IMR-90 (cell line): ENCODE measurements at places on chromosomes 12 and 14.
A peak's percentile ranks its signal among the peaks of the same experiment; 100 is the strongest.

DNA sequence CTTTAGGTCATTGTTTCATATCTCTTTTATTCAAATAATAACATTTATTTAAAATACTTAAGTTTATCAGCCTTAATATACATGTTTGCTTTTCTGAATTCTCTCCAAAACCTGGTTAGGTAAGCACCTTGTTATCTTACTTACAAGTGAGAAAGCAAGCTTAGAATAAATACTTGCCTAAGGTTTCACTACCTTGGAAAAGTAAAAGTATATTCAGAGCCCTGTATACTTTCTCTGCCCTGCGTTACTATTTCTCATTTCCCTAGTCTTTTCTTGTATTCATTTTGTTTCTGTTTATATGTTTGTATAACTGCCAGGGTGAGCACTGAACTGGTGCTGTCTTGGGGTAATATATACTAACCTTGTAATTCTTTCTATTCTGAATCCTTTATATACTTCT lies 21.5 kb downstream of the METAP2 start:
- H3K4me3 ChIP-seq, result no peak overlapping the region
- H3K27ac ChIP-seq, result no peak overlapping the region
- no peaks in the 10 kb centered on the region for H3K4me1 ChIP-seq
- H3K36me3 ChIP-seq, result peaks cover 40% of the 10 kb centered on the region
- no peak for DNase-seq

DNA sequence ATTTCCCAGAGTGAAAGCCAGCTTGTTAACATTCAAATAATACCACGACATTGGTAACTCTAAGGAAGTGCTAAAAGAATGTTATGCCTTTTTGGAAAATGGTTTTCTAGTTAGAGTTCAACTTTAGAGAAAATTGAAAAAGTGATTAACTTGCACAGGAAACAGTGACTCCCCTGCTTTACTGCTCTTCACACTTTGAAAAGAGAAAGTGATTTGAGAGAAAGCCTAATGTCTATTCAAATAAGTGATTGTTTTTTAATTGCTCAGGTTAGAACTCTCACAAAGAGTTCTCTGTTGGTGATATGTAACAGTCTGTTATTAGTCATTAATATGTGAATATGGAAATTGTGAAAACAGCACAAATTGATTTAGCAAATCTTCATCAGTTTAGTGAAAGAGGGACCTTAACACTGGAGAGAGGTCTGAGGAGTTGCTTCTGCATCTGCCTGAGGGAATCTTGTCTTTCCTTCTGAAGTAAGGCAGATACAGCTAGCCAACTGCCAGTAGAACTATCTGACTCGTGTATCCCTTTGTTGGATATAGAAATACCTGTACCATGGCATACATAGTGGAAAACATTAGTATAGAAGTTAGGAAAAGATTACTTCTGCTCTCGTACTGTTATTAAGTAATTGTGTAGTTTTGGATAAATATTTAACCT lies 25.5 kb downstream of the ATF7IP start:
- no peak for DNase-seq
- no peaks in the 10 kb centered on the region; the same call in 1 of the 2 replicates for H3K4me1 ChIP-seq
- no peaks in the 10 kb centered on the region for H3K27me3 ChIP-seq

DNA sequence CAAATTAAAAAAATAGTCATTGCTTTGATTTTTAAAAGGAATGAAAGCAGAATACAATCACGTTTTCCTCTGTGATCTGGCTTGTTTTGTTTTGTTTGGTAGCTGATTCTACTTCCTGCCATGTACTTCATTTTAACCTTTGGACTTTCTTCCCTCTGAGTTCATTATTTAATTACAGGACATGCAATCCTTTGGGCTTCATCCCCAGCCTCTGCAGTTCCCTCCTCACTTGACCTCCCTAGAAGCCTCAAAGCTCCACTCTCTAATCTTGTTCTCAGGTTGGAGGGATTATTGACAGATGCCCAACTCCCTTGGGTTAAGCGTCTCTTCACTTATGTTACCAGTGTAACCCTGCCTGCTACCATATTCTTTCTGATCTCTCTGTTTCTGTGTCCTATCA lies 967.9 kb upstream of the SEL1L start:
- no peak overlapping the region for H3K4me3 ChIP-seq
- DNase-seq, result no peak
- no peaks in the 10 kb centered on the region for H3K4me1 ChIP-seq
- no peak overlapping the region for H3K27ac ChIP-seq

- H3K27me3 ChIP-seq, result no peaks in the 10 kb centered on the region
- no peak overlapping the region for H3K4me3 ChIP-seq
- peak; percentile 24 for DNase-seq
- H3K4me1 ChIP-seq, result no peaks in the 10 kb centered on the region
- no peaks in the 10 kb centered on the region for H3K36me3 ChIP-seq
Observed at GRCh38 chr14:55731881-55732498, 152.0 kb downstream of the KTN1 start.

DNA sequence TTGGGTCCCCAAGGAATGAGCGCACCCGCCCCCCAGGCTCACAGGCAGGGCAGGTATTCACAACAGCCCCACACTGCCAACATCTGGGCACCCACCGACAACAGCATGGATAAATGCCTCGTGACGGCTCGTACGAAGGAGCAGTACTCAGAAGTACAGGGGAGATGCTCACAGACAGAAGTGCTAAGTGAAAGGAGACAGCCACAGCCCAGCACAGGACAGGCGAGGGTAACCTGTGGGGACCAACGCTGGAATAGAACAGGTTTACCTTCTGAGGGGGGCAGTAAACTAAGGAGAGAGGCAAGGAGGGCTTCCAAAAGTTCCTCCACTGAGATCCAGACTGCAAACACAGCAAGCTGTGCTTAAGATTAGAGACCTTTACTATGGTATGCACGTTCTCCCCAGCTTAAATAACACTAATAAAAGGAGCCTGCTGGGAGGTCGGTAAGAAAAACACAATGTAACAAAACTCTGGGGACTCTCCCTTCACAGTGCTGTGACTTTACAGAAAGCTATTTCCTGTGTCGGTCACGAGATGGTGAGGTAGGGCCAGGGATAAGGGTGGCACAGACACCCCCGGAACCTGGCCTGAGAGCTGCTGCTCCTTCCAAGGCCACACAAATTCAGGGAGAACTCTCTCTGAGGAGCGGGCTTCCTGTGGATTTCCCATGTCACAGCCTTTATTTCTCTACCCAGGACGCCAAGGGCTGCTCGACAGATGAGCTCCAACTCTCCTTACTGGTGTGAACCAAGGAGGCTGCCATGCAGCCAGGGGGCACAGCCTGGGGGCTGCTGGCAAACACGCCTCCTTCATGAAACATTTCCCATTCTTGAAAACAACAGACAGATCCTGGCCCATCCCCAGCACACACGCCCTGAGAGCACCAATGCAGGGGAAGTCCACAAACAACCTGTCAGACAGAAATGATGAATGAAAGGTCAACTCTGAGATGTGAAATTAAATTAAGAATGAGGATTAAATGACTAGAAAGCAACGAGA lies 26.3 kb downstream of the SLC15A4 start:
- H3K4me1 ChIP-seq, result peaks cover 20% of the 10 kb centered on the region
- H3K27me3 ChIP-seq, result no peaks in the 10 kb centered on the region
- H3K36me3 ChIP-seq, result peaks cover 43% of the 10 kb centered on the region
- peak; percentile 63 for DNase-seq
- no peak overlapping the region for H3K4me3 ChIP-seq
- peak overlapping the region; percentile 83 for H3K27ac ChIP-seq

GRCh38 chr12:68100241-68100640 lies 59.3 kb downstream of the IFNG start:
- no peak overlapping the region for H3K4me3 ChIP-seq
- H3K36me3 ChIP-seq, result no peaks in the 10 kb centered on the region
- no peak for DNase-seq
- H3K27ac ChIP-seq, result no peak overlapping the region
- H3K27me3 ChIP-seq, result peaks cover 3% of the 10 kb centered on the region; the same call in 1 of the 2 replicates
- no peaks in the 10 kb centered on the region for H3K4me1 ChIP-seq

DNA sequence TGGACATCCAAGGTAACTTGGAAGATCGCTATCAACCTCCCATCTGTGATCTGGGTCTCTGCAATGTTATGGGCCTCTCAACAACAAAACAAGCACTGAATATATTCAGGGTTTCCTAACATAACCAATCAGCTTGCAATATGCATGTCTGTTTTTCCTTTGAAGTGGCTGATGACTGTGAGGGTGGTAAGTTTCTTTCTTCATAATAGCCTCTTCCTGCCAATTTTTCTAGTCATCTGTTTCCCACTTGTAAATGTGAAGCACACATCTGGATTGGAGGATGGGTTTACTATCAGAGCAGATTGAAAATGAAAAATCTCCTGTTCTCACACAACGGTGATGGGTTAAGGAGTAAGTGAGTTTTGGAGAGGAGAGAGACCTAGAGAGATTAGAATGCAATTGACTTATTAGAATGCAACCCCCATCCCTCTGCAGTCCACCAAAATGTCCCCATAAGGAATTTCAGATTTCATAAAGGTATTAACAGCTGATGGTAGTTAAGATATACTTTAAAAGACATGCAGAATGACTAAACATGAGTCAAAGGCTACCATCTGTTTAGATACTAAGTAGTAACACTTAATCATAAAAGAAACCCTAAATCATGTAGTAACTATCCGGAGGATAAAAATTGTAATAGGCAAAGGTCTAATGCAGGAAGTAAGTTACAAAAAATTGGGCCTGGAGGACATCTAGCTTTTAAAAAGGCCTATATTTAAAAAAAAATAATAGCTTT lies 58.4 kb upstream of the SAV1 start:
- H3K4me1 ChIP-seq, result peaks cover 14% of the 10 kb centered on the region
- H3K27me3 ChIP-seq, result no peaks in the 10 kb centered on the region
- peak; percentile 89 for DNase-seq
- no peak overlapping the region for H3K4me3 ChIP-seq

DNA sequence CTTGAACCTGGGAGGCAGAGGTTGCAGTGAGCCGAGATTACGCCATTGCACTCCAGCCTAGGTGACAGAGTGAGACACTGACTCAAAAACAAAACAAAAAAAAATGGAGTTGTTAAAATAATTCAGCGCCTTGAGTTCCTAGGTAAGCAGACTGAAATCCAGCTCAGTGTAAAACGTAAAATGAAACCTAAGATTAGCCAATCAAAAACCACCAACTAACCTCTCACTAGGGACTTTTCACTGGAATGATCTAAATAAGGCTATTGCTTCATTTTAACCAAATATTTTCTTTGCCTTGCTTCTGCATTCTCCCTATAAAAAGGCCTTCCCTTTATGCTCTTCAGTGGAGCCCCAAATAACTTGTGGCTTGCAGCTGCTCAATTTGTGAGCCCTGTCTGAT lies 91.6 kb upstream of the HIF1A start:
- H3K4me1 ChIP-seq, result peaks cover 13% of the 10 kb centered on the region
- no peaks in the 10 kb centered on the region for H3K36me3 ChIP-seq
- H3K27me3 ChIP-seq, result no peaks in the 10 kb centered on the region
- DNase-seq, result peak; percentile 47
- H3K27ac ChIP-seq, result no peak overlapping the region

GRCh38 chr12:82635263-82635662 lies 51.4 kb upstream of the TMTC2 start:
- no peaks in the 10 kb centered on the region for H3K27me3 ChIP-seq
- no peaks in the 10 kb centered on the region for H3K36me3 ChIP-seq
- no peaks in the 10 kb centered on the region for H3K4me1 ChIP-seq
- H3K4me3 ChIP-seq, result no peak overlapping the region

GRCh38 chr12:70920251-70920851 lies at the start of gene PTPRR:
PTPRR (minus strand) TSS chr12:70920738; CDS start chr12:70920390, 348 bp downstream.
- H3K27me3 ChIP-seq, result no peaks in the 10 kb centered on the region
- H3K4me1 ChIP-seq, result no peaks in the 10 kb centered on the region
- no peak within 1 kb of the TSS for H3K4me3 ChIP-seq

GRCh38 chr14:57760896-57761295 lies 105.0 kb downstream of the SLC35F4 start:
- DNase-seq, result no peak
- H3K4me3 ChIP-seq, result no peak overlapping the region
- H3K4me1 ChIP-seq, result no peaks in the 10 kb centered on the region
- no peaks in the 10 kb centered on the region for H3K36me3 ChIP-seq
- H3K27me3 ChIP-seq, result no peaks in the 10 kb centered on the region
- no peak overlapping the region for H3K27ac ChIP-seq

- no peaks in the 10 kb centered on the region for H3K36me3 ChIP-seq
- H3K4me1 ChIP-seq, result no peaks in the 10 kb centered on the region
- no peaks in the 10 kb centered on the region for H3K27me3 ChIP-seq
- DNase-seq, result no peak
- no peak overlapping the region for H3K27ac ChIP-seq
Observed at GRCh38 chr14:87805315-87805723, 187.7 kb downstream of the GALC start.

DNA sequence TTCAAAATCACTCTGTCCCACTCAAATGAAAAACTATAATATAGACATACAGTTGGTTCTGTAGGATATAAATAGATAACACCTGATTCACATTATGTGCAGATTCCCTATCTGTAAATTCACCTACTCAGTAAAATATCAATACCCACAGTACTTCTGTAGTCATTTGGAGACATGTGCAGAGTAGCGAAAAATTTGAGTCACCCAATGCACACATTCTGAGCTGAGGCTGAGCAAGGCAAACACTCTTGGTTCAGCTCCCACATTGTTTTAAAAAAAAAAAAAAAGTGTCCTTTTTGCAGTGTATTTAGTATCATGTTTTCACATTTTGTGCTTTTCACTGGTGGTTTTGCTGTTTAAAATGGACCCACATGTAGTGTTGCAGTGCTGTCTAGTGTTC lies 27.3 kb upstream of the BBS10 start:
- no peak overlapping the region for H3K4me3 ChIP-seq
- no peak overlapping the region for H3K27ac ChIP-seq

DNA sequence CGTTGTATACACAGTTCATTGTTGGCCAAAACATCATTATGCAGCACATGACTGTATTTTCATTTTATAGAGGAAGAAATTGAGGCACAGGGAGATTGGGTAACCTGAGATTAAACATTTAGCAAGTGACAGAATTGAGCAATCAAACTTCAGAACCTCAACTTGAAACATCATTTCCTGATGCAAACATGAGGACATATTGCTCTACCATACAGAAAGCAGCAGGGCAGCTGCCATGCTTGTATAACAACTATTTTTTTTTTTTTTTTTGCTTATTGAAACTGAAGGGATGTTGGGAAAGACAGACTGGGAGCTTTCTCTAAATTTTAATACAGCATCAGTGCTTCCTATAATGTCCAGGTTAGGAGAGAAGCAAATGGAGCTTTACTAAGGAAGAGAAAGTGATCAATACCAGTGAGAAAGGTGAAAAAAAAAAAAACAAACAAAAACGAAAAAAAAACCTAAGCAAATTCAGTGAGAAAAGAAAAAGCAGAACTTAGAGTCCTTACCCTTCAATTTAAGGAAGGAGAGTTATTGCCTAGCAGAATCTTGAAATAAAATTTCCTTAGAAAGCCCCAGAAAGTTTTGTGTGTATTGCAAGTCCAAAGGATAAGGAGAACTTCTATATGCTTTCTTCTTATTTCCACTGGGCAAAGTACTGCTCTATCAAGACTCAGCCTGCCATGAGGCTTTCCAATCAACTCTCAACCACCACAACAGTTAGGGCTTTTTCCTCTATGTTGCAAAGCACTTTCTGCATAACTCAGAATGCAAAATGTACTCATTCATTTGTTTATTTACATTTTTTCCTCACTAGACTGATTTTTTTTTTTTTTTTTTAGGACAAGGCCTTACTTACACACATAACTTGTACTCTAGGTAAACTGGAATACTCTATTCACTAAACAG lies 21.6 kb downstream of the BTG1 start:
- H3K27ac ChIP-seq, result no peak overlapping the region
- no peaks in the 10 kb centered on the region; the same call in 1 of the 2 replicates for H3K36me3 ChIP-seq
- no peak overlapping the region for H3K4me3 ChIP-seq
- H3K27me3 ChIP-seq, result no peaks in the 10 kb centered on the region
- H3K4me1 ChIP-seq, result peaks cover 7% of the 10 kb centered on the region
- DNase-seq, result peak; percentile 52
